ENCODE measurements at places on chromosomes 16 and 17.
A peak's percentile ranks its signal among the peaks of the same experiment; 100 is the strongest.

- no peak for DNase-seq
Measured at GRCh38 chr16:84606081-84606875, 11.6 kb downstream of the COTL1 start.

GRCh38 chr17:40191237-40192208, 14.3 kb downstream of the RAPGEFL1 start:
- DNase-seq: peak; percentile 12

- no peak for DNase-seq
Measured at GRCh38 chr17:37118366-37119137, 169.8 kb downstream of the AATF start.

GRCh38 chr17:39617446-39618245, 9.1 kb upstream of the PPP1R1B start:
- DNase-seq: peak; percentile 45

DNA sequence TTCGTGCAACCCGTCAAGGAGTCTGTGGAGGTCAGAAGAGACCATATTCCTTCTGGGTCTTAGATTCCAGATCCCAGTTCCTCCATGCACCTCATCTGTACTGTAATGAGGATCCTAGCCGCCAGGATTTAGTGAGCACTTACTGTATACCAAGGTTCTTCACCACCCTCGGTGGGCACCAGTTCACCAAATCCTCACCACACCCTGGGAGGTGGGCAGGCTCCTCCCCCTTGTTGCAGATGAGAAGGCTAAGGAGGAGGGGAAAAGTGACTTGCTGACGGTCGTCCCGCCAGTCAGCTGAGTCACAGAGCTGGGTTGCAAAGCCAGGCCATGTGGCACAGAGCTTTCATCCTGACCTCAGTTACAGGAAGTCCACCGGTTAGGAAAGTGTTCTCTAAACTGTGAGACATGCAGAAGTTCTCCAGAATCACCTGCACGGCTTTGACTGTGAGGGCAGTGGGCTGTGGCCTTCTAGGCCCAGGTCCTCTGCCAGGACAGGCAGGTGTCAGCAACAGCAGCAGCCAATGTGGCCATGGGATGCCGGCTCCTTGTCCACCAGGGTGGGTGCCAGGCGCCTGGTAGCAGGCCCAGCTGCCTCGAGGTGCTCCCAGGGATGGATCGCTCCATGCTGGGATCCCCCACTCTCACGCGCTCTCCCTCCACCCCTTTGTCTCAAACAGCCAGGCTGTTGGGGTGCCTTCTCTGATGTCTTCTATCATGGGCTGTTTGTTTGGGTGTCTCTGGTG, 240.3 kb upstream of the GSE1 start:
- peak; percentile 84 for DNase-seq

DNA sequence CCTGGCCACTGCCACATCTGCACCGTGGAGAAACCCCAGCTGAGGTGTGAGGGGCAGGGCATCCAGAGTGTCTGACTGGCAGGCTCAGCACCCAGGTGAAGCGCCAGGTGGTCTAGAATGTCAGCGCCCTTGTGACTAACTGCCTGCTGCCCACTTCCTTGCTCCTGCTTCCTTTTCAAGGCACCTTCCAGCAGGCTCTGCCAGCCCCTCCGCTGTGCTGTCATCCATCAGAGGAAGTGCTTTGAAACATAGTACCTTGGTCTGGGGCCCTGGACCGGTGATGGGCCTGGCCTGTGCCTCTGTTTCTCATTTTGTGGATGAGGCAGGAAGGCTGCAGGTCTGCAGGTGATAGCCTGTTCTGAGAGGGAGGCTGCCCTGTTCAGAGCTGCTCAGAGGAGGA, 5.5 kb downstream of the SPNS2 start:
- DNase-seq: no peak

- DNase-seq: no peak
Measured at GRCh38 chr17:7744416-7744815, 26.9 kb downstream of the DNAH2 start.
